ENCODE measurements at places on chromosomes 6 and 20.

DNA sequence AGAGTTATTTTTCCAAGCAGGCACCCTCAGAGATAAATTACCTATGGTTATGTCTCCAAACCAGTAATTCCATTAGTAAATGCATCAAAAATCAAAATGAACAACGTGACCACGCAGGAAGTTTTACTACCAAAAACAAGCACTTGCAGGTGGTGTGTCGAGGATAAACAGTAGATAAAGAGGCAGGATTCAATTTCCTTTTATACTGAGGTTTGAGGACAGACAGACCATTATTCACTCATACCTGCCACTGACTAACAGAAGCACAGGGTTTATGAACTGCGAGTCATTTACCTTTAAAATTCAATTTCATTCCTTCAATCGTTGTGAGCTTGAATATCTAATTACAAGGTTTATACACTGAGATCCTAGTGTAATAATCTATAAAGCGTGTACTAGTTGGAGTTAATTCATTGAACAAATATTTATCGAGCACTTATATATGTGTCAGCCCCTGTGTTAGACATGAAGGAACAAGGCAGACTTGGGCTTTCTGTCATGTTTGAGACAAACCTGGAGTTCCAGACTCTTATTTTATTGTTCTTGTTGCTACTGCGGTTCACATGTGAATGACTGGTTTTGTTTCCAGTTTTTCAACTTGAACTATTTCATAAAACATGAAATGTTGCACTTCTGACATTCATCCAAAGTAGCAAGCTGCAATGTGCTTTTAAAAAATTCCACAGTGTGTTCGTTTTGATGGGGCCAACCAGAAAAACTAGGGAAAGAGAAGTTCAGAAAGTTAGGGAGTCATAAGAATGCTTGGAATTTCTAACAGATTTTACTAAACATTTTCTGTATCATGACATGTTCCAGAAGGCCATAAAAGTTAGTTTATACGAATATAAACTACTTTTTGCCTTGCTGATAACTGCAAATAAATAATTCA is 205.6 kb downstream of the UST start:
- peak; percentile 28 for DNase-seq

DNA sequence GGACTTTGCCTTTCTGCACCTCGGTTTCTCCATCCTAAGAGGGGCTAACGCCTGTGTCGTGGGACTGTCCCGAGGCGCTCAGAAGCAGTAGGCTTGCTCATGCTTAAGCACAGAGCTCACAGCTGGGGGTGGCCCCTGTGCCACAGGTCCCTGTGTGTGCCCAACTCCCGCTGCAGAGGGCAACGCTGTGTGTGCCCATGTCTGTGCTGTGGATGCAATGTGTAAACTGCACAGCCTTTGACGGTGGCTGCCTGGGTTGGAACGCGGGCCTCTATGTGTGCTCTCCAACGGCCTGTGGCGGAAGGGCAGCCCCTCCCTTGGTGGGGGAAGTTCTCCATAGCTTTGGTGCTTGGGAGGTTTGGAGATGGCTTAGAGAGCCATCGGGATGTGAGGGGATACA is 10.7 kb upstream of the GATA5 start:
- DNase-seq: no peak

GRCh38 chr20:49156481-49156880 is 31.7 kb downstream of the STAU1 start:
- no peak for DNase-seq

- no peak for DNase-seq
Measured at GRCh38 chr6:131754715-131755567, 44.1 kb upstream of the CTAGE9 start.

DNA sequence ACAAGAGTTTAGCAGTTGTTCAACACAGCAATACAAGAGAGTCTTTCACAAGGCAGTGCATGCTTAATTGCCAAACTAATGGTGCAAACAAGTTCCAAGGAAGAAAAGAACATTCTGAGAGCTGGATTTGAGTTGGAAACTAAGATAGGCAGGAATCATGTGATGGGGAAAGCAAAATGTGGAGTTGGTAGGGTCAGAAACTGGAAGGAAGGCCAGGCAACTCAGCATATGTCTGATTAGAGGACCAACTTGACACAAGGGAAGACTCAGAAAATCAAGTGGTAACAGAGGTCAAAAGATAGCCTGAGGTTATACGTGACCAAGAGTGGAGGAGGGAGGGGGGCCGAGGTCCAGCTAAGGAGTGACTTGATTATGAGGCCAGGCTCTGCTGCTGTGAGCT is 117.3 kb downstream of the SMLR1 start:
- DNase-seq: no peak

DNA sequence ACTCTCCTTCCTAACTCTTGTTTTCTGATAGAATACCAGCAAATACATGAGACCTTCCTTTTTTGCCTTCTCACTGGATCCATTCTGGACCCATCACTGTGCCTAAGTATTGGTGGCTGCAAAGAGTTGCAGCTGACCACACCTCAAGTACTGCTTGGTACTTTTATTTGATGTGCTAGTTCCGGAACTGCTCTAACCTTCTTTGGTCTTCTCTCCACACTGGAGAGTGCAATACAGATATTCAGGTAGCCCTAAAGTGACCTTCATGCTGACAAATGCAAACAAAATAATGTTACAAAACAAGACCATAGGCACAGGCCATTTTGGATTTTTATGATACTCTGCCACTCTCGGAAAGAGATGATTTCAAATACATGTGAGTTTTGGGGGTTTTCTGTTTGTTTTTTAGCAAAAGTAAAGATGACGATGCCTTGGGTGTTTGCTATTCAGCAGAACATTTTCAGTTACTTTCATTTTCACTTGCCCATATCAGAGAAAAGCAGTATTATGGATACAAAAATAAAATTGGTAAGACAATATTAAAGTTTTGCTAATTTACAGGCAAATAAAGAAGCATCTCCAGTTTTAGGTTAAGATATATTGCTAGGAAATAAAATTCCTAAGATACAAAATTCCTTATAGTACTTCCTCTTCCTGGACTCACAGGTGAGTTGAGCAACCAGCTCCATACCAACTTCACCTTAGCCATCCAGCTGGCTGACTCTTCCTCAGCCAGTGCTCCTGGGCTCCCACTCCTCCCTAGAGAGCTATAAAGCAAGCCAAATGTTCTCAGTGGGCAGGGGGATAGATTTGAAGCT is 42.0 kb downstream of the PTPRK start:
- no peak for DNase-seq

- no peak for DNase-seq
Measured at GRCh38 chr20:8209061-8209460, 77.0 kb downstream of the PLCB1 start.

DNA sequence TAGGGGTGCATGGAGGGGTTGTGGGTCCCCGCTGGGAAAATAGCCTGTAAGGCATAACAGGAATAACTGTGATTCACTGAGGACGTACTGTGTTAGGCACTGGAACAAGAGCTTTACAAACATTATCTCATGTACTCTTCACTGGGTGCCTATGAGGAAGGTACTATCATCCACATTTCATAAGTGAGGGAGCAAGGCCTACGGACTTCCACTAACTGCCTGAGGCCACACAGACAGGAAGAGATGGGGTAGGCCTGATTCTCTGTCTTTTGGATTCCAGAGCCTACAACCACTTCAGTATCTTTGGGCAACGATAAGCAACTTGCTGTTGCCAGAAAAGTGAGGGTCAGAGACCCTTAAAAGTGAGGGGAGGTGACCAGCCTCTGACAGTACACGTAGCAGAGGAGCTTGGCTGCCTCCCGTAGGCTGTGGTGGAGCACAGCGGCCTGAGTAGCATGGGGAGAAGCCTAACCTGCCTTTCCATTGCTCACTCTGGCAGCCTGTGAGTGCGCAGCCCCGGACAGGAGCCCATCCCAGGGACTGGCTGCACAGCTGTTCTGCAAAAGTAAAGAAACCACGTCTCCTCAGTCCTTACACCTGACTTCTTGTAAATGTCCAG is 30.4 kb downstream of the PSMB1 start:
- peak; percentile 5 for DNase-seq

- peak; percentile 42 for DNase-seq
Measured at GRCh38 chr6:169099411-169100202, 154.0 kb downstream of the THBS2 start.

DNA sequence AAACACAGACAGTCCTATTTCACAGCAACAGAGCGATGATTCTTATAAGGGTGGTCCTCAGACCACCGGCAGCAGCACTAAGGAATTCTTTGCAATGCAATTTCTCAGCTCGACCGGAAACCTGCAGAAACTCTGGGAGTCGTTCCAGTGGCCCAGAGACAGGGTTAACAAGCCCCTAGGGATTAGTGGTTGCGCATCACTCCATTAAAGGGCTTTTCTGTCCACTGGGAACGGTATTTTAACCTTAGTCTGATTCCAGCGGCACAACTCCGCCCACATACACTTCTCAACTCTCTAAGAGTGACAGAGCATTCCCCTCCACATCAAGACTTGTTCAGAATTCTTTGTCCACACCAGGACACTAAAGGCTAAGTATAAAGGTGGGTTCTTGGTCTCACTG is 341.5 kb downstream of the TFAP2A start:
- DNase-seq: no peak

DNA sequence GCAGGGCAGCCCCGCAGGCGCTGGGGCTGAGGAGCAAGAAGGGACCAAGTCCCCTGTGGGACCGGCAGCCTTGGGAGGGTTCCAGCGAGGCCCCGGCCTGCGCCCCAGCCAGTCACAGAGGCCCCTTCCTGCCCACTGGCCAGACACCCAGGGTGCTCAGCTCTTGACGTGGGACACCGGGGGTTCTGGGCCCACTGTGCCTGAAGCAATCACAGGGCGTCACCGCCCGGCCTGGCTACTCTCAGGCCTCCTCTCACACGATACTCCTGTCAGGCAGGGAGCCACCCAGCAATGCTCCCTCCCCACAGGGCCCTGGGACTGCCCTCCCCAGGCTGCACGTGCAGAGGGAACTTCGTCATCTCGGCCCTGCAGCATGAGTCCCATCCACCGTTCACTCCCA is 14.5 kb downstream of the TAF4 start:
- no peak for DNase-seq

DNA sequence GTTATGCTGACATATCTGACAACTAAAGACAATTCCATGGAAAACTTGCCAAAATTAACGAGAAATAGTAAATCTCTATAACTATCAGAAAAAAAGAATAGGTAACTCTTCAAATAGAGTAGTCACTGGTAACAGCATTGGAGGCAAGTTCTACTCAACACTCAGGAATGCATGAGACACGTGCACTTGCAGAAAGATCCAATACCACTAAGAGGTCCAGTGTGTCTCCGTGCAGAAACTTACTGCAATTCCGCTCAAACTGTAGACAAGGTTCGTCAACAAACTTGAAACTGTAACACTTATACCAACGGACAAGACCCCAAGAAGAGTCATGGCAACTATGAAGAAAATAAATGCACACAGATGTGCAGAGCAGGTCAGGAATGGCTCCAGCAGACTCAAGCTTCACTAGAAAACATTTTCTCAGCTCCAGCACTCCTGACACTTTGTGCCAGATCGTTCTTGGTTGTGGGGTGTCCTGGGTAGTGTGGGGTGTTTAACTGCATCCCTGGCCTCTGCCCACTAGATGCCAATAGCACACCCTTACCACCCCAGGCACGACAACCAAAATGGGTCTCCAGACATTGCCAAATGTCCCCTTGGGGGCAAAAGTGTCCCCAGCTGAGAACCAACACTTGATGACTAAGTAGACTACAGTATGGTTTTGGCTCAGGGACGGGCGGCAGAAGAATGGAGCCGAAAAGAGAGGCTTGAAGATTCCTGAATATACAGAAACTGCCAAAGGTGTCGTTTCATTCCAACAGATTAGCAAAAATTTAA is 134.8 kb downstream of the DTNBP1 start:
- DNase-seq: no peak

GRCh38 chr6:31349301-31349700 is 7.7 kb downstream of the HLA-B start:
- DNase-seq: no peak

DNA sequence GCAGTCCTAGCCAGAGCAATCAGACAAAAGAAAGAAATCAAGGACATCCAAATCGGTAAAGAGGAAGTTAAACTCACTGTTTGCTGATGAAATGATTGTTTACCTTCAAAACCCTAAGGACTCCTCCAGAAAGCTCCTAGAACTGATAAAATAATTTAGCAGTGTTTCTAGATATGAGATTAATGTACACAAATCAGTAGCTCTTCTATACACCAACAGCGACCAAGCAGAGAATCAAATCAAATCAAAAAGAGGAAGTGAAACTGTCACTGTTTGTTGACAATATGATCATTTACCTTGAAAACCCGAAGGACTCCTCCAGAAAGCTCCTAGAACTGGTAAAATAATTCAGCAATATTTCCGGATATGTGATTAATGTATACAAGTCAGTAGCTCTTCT is 21.7 kb downstream of the SERPINB9 start:
- DNase-seq: no peak

GRCh38 chr6:118187568-118188164 is 280.6 kb downstream of the SLC35F1 start:
- DNase-seq: peak; percentile 2

DNA sequence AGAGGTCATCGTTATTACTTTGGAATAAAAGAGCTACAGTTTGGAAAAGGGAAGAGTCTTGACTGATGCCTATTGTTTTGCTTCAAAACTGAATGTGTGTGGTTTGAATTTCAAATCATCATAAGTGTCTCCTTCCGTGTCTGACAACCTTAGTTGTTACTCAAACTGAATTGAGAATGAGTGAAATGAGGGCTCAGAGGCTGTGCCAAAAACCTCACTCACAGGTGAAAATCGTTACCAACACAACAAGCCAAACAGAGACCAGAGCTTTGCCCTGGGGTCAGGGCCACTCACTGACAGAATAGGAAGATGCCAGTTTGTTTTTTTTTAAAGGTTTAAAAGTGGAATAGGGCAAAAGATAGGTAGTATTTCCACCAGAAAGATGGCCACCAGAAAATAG is 15.2 kb upstream of the SIRT5 start:
- peak; percentile 45 for DNase-seq

DNA sequence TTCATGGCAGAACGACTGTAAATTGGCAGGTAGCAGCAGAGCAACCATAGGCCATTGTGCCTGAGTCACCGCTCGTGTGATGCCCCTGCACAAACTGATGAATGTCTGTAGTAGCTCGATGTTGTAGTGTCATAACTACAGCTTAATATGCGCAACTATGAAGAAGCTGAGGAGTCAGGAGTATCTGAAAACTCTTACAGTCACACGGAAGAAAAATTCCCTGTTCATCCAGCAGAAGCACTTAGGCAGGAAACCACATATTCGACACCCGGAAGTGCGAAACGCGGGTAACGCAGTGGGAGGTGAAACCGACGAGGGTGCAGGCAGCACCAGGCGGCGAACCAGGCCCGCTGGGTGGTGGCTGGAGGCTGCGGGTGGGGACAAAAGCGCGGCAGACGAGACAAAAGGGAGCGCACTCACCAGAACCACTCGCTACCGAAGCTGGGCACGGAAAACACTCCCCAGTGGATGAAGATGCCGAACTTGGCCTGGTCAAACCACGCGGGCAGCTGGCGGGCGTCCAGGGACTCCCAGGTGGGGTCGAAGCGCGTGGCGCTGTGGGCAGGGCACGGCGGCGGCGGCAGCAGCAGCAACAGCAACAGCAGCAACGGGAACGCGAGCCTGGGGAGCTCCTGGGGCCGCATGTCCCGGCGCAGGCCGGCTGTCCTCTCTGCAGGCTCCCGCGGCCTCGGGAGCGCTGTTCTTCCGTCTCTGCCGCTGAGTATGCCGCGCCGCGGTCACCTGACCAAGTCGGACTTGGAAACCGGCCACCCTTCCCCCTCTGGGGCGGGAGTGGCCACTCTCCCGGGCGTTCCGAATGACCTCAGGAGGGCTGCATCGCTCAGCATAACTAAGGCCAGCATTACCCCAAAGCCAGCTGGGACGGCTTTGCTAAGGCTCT is at the start of gene FUCA2:
FUCA2 (minus strand) TSS at position 730 of the 901 bp plus-strand sequence; CDS start at position 644, 86 bp downstream.
- DNase-seq: peak; percentile 70
